Esophagus squamous epithelium (tissue), 5 donors: ENCODE measurements at places on chromosomes 7 and 10.

DNA sequence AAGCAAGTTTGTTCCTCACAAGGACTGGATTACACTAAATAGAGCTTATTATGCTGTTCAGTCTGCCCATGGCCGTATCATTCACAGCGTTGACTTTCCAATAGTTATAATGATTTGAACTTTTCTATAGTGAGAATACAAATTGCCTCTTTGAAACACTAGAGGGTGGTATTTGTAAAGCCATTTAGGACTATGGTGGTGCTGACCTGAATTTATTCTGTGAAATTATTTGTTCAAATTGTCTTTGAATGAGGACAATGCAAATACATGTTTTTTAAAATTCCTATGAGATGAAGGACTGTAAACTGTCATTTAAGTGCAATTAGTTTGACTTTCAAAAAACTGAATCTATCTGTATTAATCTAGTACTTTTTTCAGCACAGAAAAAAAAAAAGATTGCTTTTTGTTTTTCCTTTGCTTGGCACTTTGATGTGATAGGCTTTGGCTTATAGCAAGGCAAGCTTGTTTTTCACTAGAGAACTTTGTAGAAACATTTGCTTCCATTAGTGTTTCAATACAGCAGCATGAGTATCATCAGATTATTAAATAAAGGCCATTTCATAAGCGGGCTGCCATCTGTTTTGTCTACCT lies 122.7 kb upstream of the TMEM229A start:
- no peaks in the 10 kb centered on the region for H3K4me1 ChIP-seq
- H3K36me3 ChIP-seq, result no peaks in the 10 kb centered on the region
- no peak overlapping the region for H3K4me3 ChIP-seq
- no peak overlapping the region for H3K27ac ChIP-seq
- DNase-seq, result no peak

- peak overlapping the region; percentile 76 for H3K27ac ChIP-seq
- H3K4me3 ChIP-seq, result no peak overlapping the region
- DNase-seq, result no peak
- peaks cover 17% of the 10 kb centered on the region for H3K4me1 ChIP-seq
Measured at GRCh38 chr7:44057849-44058758, 7.3 kb downstream of the PGAM2 start.

GRCh38 chr10:84311576-84311975 lies 16.8 kb upstream of the CCSER2 start:
- no peak for DNase-seq
- H3K4me3 ChIP-seq, result no peak overlapping the region
- no peak overlapping the region for H3K27ac ChIP-seq
- H3K4me1 ChIP-seq, result peaks cover 7% of the 10 kb centered on the region
- H3K27me3 ChIP-seq, result no peaks in the 10 kb centered on the region

DNA sequence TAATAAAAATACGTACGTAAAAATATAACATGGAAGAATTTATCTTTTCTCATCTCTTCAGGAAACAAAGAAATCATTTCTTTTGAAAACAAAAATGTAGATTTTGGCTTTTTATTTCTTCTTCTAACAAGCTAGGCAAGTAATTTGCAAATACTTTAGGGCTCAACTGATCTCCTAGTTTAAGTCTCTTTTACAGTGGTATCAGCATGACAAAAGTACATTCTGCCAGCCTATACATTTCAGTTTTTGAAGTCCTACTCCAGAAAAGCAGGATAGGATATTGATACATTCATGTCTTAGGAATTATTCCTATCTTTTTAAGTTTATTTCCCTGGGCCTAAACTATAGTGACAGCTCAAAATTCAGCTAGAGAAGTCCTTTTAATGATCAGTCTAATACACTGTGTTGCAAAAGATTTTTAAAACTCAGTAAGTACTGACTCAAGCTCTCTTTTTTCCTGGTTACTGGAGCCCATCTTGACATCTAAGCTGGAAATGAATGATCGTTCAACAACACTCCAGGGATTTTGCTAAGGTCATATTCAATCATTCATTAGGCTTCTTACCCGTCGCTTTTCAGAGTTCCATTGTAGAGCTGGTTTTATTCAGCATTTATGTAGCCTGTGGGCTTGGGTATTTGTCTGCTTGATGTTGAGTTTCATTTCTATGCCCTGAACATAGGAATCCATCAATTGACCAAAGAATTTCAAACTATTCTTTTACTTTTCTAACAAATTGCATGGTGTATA lies 12.2 kb upstream of the FAM53B start:
- no peak for DNase-seq
- no peaks in the 10 kb centered on the region for H3K4me1 ChIP-seq
- H3K27ac ChIP-seq, result no peak overlapping the region
- H3K27me3 ChIP-seq, result no peaks in the 10 kb centered on the region

- DNase-seq, result no peak
- H3K4me1 ChIP-seq, result no peaks in the 10 kb centered on the region
- no peaks in the 10 kb centered on the region for H3K27me3 ChIP-seq
- no peaks in the 10 kb centered on the region for H3K36me3 ChIP-seq
- no peak overlapping the region for H3K27ac ChIP-seq
- no peak overlapping the region for H3K4me3 ChIP-seq
Measured at GRCh38 chr7:122881324-122881723, 4.9 kb downstream of the CADPS2 start.
